ENCODE measurements at places on chromosomes 11 and 22.

GRCh38 chr11:40397141-40397540, 1062.3 kb downstream of the LRRC4C start:
- no peak for DNase-seq

GRCh38 chr11:24709928-24710565, 213.2 kb downstream of the LUZP2 start:
- DNase-seq: no peak

DNA sequence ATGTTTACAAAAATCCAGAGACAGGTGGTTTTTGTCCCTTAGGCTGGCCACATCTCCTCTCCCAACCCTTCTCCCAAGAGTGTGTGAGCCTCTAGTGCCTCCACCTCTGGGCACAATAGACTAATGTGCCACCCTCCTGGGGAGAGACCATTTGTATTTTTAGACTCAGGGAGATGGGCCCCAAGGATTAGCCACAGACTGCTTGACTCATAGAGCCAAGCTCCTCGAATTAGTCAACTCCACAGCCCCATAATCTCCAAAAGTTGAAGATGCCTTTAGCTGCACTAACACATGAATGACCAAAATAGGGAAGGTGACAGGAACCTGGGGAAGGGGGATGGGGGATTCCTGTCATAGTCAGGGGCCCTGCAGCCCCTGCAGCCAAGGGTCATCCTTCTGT, 53.0 kb upstream of the LRRC32 start:
- peak; percentile 9 for DNase-seq

DNA sequence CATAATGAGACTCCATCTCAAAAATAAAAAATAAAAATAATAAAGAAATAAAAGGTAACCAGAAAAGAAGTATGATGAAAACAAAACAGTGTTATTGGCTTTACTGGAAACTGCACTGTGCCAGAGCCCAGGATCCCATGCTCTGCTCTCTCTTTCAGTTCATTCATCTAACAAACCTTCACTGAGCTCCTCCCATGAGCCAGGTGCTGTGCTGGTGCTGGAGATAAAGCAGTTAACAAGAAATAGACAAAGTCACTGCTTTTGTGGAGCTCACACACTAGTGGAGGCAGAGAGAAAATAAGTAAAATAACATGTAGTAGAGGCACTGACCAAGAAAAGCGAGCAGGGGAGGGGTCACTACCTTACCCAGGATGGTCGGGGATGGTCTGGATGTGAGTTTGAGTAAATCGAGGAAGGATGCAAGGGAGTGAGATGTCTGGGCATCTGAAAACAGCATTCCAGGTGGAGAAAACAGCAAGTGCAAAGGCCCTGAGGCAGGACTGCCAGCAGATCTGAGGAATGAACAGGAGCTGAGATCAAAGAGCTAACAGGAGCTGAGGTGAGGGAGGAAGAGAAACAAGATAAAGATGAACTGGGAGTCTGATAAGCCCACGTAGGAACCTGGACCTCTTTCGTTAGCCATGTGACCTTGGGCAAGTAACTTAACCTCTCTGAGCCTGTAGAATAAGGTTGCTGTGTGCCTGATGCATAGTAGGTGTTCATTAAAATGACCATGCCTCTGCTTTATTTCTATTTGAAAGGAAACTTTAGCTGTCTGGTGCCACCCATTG, 31.3 kb upstream of the CD82 start:
- DNase-seq: no peak

DNA sequence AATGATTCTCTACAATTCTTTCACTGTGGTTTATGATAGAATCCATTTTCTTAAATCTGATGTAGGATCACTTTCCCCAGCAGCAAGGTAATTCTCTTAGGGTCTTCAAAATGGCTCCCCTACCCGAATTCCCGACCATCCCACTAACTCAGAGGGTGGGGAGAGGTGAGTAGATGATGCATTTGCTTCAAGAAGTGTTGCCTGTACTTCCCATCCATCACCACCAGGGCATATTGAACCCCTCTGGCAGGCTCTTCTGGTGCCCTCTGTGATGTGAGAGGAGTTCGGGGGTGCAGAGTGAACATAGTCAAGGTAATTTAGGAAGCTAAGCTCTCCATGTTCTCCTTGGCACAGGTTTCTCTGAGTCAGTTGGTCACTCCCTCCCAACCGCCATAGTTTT, 52.3 kb downstream of the ZNRF3 start:
- no peak for DNase-seq

GRCh38 chr11:44178381-44178780, 82.9 kb downstream of the EXT2 start:
- no peak for DNase-seq

- DNase-seq: no peak
Observed at GRCh38 chr11:12198251-12199222, 88.1 kb downstream of the MICAL2 start.

DNA sequence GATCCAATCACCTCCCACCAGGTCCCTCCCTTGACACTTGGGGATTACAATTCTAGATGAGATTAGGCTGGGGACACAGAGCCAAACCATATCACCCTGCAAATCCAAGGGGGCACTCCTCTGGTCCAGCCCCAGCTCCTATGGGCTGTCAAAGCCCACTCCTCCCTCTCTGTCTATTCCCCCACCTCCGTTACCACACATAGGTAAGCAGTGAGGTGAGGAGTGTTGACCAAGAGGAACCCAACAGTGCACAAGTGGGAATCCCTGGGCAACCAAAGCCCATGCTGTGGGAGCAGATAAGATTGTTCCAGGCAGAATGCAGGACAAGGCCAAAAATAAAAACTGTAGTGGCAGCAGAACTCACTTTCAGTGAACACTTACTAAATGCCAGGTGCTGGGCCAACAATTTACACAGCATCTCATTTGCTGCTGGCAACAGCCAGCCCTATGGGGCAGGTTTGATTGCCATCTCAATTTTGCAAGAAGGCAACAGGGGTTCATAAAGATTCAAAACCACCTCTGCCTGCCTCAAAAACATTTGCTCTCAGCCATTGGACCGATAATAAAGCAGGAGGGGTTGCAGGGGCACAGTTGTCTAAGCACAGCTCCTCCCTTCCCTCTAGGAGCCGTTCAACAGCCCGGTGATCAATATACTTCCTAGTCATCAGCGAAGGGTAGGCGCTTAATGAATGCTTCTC, 8.9 kb downstream of the SDF2L1 start:
- DNase-seq: no peak

DNA sequence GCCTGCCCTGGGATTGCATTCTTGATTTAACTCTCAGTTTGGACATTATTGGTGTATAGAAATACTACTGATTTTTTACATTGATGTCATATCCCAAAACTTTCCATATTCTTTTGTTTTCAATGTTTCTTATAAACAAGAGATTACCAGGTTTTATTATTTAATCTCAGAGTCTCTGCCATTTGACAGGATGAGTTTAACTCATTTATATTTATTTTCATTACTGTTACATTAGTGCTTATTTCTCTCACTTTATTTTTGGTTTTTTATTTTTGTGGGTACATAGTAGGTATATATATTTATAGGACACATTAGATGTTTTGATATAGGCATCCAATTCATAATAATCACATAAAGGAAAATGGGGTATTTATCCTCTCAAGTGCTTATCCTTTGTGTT, 9.1 kb upstream of the SCGB1D4 start:
- no peak for DNase-seq

DNA sequence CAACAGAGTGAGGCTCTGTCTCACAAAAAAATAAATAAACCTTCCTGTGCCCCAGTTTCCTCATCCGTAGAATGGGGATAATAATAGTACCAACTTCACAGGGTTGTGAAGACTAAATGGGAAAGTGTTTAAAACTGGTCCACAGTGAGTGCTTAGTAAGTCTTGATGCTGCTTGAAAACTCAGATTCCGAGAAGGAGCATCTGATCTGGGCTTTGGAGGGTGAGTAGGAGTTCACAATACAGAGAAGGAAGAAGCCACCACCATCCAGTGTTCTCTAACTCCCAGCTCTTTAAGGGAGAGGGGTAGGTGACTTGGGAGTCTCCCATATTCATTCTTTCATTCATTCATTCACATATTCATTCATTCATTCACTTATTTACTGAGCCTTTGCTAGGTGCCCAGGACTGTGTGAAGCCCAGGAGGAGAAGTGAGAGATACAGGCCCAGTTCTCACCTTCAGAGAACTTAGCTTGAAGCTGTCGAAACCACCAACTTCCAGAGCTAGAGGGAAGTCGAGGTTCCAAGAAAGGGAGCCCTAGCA, 17.7 kb downstream of the CYTH4 start:
- no peak for DNase-seq
